ENCODE measurements at places on chromosomes 16 and 17.

- no peak for DNase-seq
Measured at GRCh38 chr17:79224476-79224875, 149.9 kb downstream of the ENGASE start.

GRCh38 chr16:89540557-89540956 lies 19.9 kb upstream of the RPL13 start:
- no peak for DNase-seq

GRCh38 chr17:1164935-1165556 lies 14.7 kb downstream of the ABR start:
- DNase-seq: no peak

DNA sequence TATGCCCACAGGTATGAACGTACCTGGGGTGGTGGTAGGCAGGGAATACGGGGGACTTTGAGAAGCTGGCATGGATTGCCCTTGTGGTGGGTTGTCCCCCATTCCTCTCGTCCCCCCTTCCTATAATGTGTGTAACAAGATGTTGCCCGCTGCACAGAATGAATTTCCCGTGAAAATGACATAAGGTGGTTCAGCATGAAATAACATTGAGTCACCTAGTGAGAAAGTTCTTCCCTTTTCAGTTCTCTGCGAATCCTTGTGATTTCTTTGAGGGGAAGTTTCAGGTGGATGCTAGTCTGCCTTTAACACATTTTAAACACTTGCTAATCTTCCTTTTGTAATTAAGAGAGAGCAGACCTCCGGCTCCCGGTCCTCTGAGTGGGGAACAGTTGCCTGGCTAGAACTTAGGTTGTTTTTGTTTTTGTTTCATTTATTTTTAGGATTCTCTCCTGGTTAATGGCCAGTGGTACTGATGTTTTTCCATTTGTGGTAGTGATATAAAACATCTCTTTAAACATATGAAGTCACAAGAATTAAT lies 58.9 kb downstream of the RAP1GAP2 start:
- DNase-seq: no peak

DNA sequence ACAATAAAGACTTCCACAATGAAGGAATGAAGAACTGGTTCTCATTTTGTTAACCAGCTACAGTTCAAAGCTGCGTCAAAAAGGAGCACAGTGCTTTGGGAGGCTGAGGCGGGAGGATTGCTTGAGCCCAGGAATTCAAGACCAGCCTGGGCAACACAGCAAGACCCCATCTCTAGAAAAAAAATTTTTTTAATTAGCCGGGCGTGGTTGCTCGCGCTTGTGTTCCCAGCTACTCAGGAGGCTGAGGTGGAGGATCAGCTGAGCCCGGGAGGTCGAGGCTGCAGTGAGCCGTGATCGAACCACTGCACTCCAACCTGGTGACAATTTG lies 764 bp upstream of the SLC6A4 start:
- no peak for DNase-seq

GRCh38 chr17:38898812-38899348 lies 26.5 kb upstream of the LASP1NB start:
- peak; percentile 72 for DNase-seq

DNA sequence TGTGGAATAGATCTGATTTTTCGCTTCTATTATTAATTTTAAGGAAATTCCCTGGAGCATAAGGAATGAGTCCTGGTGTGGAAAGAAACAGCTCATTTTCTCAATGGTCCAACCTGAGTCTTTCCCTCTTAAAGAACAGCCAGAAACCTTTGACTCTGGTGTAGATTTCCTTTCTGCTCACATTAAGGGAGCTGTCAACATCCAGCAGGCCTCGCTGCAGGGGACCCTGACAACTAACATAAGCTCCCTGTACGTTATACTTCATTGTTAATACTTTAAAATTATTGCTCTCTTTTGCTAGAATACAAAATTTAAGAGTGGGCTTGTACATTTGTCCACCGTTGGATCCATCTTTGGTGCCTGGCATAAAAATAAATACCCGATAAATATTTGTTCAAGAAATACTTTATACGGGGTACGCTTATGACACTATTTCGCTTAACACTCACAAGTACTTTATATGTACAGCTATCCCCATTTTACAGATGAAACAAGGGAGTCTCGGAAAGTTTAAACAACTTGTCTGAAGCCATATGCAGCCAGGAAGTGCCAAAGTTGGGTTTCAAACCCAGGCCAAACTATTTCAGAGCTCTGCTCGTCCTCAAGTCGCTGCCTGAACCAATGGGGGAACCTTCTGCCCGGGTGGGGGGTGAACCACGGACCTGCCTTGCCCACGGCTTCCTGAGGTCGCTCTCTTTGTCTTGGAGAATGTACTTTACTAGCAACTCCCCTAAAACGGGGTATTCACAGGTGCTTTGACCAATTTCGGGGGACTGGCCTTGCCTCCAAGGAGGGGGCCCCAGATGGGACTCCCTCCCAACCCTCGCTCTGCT lies 611 bp downstream of the SMARCE1 start:
- peak; percentile 13 for DNase-seq

- no peak for DNase-seq
Measured at GRCh38 chr17:7250695-7251627, 573 bp downstream of the CTDNEP1 start.

DNA sequence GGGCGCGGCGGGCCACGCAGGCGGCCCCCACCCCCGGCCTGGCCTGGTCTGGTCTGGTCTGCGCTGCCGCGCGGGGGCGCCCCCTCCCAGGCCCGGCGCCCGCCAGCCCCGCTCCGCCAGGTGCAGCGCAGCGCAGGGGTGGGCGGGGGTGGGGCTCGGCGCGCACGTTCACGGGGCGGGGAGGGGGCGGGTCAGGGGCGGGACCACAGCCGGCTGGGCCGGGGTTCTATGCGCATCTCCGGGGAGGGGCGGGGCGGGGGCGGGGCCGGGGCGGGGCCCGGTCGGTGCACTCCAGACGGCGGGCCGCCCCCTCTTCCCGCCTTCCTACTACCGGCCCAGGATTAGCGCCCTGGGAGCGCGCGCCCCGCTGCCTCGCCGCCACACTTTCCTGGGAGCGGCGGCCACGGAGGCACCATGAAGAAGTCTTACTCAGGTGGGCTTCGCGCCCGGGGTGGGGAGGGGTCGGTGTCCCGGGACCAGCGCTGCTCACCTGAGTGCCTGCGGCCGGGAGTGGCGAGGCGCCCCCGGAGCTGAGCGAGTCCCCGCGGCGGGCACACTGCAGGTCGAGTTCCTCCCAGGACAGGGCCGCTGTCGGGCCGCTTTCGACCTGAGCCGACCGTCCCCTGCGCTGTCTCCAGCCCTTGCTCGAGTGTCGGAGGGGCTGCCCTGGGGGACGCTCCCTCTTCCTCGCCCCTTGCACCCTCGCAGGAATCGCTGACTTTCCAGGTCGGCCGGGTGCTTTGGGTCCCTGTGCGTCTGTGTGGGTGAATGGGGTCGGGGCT lies 140.5 kb downstream of the SEC14L1 start:
- DNase-seq: no peak

DNA sequence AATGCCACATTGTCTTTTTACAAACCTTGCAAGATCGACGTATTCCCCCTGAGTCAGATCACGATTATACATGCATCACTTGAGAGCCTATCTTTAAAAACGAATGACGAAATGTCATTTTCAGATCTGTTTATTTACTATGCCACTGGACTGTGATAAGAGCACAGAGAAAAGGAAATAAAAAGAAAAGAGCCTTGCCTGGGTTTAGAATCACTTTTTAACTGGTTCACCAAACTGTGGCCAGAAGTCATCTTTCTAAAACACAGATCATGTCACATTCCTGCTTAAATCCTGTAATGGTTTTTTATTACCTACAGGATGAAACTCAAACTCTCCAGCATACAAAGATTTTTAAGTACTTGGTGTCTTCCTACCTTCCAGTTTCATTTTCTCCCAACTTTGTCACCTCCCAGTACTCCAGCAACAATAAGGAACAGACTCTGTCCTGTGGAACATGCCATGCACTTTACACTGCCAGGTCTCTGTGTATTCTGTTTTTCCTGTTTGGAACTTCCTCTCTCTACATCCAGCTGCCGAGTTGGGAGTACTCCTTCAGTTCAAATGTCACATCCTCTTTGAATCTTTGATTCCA lies 91.5 kb downstream of the SNX11 start:
- no peak for DNase-seq

DNA sequence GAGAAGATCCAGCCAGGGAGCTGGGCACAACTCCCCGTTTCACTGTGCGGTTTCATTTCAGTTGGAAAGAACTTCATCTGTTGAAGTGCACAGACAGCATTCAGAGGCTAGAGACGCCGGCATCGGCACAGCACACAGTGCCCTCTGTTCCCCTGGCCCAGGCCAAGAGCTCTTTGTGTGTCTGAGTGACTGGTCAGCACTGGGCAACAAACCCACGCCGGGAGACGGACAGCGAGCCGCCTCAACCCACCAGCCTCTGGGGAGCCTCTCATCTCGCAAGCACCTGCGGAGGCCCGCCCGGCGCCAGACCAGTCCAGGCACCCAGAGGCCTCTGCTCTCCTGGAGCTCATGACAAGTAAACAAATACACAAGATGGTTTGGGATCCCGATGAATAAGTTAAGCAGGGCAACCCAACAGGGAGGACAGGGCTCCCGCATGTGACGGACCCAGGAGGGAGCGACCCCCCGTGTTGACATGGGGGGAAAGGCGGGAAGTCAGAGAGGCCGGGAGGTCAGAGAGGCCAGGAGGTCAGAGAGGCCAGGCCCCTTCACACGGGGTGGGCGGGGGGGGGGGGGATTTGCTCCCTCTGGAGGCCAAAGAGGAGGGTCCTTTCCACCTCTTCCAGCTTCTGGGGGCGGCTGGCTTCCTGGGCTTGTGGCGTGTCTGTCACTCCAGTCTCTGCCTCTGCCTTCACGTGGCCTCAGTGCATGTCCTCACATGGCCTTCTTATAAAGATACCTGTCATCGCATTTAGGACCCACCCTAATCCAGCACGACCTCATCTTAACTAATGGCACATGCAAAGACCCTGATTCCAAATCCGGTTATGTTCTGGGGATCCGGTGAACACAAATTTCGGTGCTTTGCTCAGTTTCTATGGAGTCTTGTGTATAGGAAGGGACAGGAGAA lies 25.8 kb upstream of the KLHDC4 start:
- DNase-seq: no peak

GRCh38 chr16:31711344-31711845 lies 162.2 kb upstream of the ZNF267 start:
- no peak for DNase-seq

- no peak for DNase-seq
Measured at GRCh38 chr17:8382880-8383142, 182 bp downstream of the RPL26 start.

DNA sequence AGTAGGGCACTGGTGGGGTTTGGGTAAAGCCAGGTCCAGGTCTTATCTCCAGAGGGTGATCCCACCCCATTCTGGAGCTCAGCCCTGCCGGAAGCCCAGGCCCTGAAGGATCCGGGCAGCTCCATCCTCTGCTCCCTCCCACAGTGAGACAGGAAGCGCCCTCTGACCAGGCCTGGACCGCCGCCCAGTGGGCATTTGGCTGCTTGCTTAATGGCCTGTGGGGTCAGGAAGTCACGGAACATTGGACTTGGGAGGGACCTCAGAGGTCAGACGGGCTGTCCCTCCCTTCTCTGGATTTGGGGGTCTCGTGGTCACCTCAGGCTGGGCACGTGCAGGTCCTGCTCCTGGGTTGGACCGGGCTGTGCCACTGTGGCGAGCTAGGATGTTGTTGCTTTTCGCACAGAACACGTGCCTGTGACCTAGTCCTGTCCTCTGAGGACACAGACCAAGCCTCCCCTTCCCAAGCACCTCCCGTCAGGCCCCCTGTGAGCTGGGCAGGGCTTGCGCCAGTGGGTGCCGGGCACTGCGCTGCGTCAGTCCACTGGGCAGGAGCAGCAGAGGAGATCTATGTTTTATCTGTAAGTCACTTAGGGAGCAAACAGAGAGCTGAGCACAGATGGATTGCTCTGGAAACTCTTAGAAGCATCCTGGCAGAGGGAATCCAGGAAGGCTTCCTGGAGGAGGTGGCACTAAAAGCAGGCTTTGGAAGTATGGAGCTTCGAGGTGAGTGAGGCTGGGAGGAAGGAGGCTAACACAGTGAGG lies 49.4 kb upstream of the GSE1 start:
- DNase-seq: no peak

All from stimulated activated CD8-positive, alpha-beta memory T cell treated with anti-CD3 and anti-CD28 coated beads, Interleukin-7, amount 100 ng/mL, for 24 hours (primary cell).